ENCODE measurements at places on chromosomes 5 and 9.

GRCh38 chr5:40547557-40547956 lies 132.2 kb upstream of the PTGER4 start:
- H3K36me3 ChIP-seq, result no peaks in the 10 kb centered on the region
- no peak overlapping the region for H3K27ac ChIP-seq
- no peak overlapping the region for H3K4me3 ChIP-seq
- H3K4me1 ChIP-seq, result no peaks in the 10 kb centered on the region
- H3K27me3 ChIP-seq, result no peaks in the 10 kb centered on the region

DNA sequence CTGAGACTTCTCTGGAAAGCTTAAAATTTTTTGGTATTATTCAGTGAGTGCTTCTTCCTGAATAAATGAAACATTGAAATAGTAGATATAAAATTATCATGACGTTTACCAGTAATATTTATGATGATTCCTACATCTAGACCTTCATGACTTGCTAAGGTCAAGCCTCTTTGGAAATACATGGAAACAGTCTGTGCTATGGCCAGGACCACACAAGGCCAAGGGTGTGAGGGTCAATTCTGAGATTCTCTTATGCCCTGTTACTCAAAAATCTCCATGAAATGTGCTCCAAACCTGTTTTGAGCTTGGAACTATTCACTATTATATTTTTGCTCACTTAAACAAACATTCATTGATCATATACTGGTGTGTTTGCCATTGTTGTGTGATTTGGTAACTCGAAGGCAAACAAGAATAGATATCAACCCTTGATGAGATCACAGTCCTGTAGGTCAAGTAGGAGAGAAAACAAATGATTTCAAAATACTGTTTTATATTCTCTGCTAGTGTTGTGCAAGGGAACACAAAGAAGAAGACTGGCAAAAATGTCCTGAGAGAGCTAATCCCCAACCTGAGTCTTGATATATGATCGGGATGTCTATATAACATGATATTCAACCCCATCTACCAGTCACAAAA lies 1254.9 kb upstream of the DMAC1 start:
- no peaks in the 10 kb centered on the region for H3K27me3 ChIP-seq
- DNase-seq, result no peak
- no peaks in the 10 kb centered on the region for H3K36me3 ChIP-seq
- H3K4me1 ChIP-seq, result no peaks in the 10 kb centered on the region
- no peak overlapping the region for H3K27ac ChIP-seq
- no peak overlapping the region for H3K4me3 ChIP-seq

GRCh38 chr9:3736161-3736560 lies 210.4 kb upstream of the RFX3 start:
- no peaks in the 10 kb centered on the region for H3K4me1 ChIP-seq
- no peak for DNase-seq
- H3K27me3 ChIP-seq, result no peaks in the 10 kb centered on the region
- no peak overlapping the region for H3K4me3 ChIP-seq
- H3K36me3 ChIP-seq, result no peaks in the 10 kb centered on the region
- no peak overlapping the region for H3K27ac ChIP-seq

- H3K27ac ChIP-seq, result no peak overlapping the region
- no peak for DNase-seq
- no peaks in the 10 kb centered on the region for H3K27me3 ChIP-seq
Observed at GRCh38 chr5:128470663-128471062, 67.4 kb downstream of the FBN2 start.

GRCh38 chr5:163404364-163405173 lies 32.8 kb upstream of the CCNG1 start:
- no peaks in the 10 kb centered on the region for H3K27me3 ChIP-seq
- H3K27ac ChIP-seq, result no peak overlapping the region
- no peaks in the 10 kb centered on the region for H3K36me3 ChIP-seq
- H3K4me1 ChIP-seq, result no peaks in the 10 kb centered on the region

GRCh38 chr5:133878236-133878555 lies 90.2 kb downstream of the C5orf15 start:
- no peaks in the 10 kb centered on the region for H3K36me3 ChIP-seq
- peaks cover 11% of the 10 kb centered on the region for H3K4me1 ChIP-seq
- no peak overlapping the region for H3K4me3 ChIP-seq
- no peak overlapping the region for H3K27ac ChIP-seq

DNA sequence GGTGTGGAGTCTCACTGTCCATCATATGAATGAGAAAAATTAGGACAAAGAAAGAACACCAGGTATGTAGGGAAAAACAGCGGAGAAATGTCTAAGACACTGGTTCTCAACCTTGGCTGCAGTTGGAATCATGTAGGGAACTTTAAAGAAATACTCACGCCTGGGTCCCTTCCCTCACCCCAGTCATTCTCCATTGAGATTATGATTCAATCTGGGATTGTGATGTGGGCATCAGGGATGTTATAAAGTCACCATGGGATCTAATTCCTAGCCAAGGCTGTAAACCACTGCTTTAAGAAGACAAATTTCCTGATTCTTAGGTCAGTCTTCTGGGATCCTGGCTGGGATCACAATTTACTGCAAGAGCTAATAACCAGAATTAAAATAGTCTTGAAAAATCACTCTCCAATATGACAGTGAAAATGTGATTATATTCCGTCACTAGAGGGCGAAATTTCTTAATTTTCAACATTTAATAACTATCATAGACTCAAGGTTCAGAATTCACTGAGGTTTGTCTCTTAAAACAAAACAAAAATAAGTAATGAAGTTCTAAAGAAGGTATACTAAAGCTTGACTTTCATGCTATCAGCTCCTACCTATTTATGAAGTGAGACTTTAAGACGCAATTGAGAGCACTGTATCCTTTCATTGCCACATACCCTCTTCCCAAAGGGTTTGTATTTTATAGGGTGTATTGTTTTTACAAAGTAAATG lies 60.5 kb downstream of the GLDC start:
- no peak overlapping the region for H3K27ac ChIP-seq
- no peaks in the 10 kb centered on the region for H3K4me1 ChIP-seq
- H3K36me3 ChIP-seq, result peaks cover 29% of the 10 kb centered on the region
- no peak for DNase-seq
- no peaks in the 10 kb centered on the region for H3K27me3 ChIP-seq

GRCh38 chr9:89475891-89476440 lies 21.9 kb downstream of the SEMA4D start:
- H3K27me3 ChIP-seq, result no peaks in the 10 kb centered on the region
- H3K4me1 ChIP-seq, result peaks cover 4% of the 10 kb centered on the region
- H3K27ac ChIP-seq, result no peak overlapping the region
- no peak for DNase-seq
- H3K4me3 ChIP-seq, result no peak overlapping the region
- no peaks in the 10 kb centered on the region for H3K36me3 ChIP-seq

DNA sequence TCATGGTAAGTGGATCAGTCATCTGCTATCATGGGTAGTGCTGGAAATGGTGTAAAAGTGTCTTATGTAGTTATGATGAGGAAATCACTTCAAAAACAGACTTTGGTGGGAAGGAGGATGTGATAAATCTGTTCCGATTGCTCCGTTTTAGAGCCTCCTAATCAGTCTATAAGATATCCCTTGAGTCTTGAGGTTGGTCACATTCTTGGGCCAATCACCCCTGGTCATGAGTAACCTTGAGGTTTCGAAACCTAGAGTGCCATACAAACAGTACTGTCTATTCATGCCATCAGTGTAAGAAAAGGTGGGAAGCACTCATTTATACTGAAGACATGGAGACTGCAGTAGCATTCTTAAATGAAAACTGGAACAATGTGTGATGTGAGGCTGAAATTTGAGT lies 45.8 kb downstream of the LRRTM2 start:
- no peaks in the 10 kb centered on the region for H3K27me3 ChIP-seq
- no peak overlapping the region for H3K27ac ChIP-seq
- no peaks in the 10 kb centered on the region for H3K36me3 ChIP-seq
- H3K4me3 ChIP-seq, result no peak overlapping the region
- DNase-seq, result no peak
- H3K4me1 ChIP-seq, result peaks cover 14% of the 10 kb centered on the region

GRCh38 chr9:97502222-97502983 lies 937 bp downstream of the TMOD1 start:
- peak; percentile 9 for DNase-seq
- H3K27ac ChIP-seq, result no peak overlapping the region
- peaks cover 43% of the 10 kb centered on the region for H3K27me3 ChIP-seq
- H3K36me3 ChIP-seq, result no peaks in the 10 kb centered on the region
- no peaks in the 10 kb centered on the region for H3K4me1 ChIP-seq

GRCh38 chr5:141182248-141182647 lies at the start of gene PCDHB16:
Gene PCDHB16 (plus strand): TSS chr5:141182387. CDS start chr5:141182560, 173 bp downstream.
- H3K4me1 ChIP-seq, result no peaks in the 10 kb centered on the region
- peak; percentile 78 for DNase-seq
- H3K27ac ChIP-seq, result no peak within 1 kb of the TSS
- no peaks in the 10 kb centered on the region for H3K36me3 ChIP-seq
- H3K27me3 ChIP-seq, result no peaks in the 10 kb centered on the region

GRCh38 chr9:34037626-34038025 lies 11.1 kb downstream of the UBAP2 start:
- no peak overlapping the region for H3K4me3 ChIP-seq
- no peak overlapping the region for H3K27ac ChIP-seq
- H3K36me3 ChIP-seq, result no peaks in the 10 kb centered on the region
- H3K27me3 ChIP-seq, result no peaks in the 10 kb centered on the region
- H3K4me1 ChIP-seq, result no peaks in the 10 kb centered on the region

DNA sequence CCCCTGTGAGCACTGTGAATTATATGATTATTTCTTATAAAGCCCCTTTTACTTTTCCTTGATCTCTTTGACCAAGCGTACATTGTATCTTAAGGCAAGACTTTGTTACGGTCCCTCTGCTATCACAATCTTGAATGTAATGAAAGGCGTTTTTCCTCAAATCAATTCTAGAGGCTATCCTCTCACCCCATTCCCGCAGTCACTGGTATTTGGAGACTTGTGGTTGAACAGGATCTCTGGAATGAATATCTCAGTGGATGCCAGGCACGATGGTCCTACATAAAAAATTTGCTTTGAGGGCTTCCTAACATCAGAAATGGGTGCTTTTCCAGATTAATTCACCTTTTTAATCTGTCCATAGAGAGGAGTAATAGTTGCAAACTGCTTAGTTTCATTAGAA lies 151.4 kb upstream of the PAPPA start:
- no peaks in the 10 kb centered on the region for H3K27me3 ChIP-seq
- no peak overlapping the region for H3K27ac ChIP-seq
- no peaks in the 10 kb centered on the region for H3K36me3 ChIP-seq
- DNase-seq, result no peak
- no peak overlapping the region for H3K4me3 ChIP-seq
- no peaks in the 10 kb centered on the region for H3K4me1 ChIP-seq

DNA sequence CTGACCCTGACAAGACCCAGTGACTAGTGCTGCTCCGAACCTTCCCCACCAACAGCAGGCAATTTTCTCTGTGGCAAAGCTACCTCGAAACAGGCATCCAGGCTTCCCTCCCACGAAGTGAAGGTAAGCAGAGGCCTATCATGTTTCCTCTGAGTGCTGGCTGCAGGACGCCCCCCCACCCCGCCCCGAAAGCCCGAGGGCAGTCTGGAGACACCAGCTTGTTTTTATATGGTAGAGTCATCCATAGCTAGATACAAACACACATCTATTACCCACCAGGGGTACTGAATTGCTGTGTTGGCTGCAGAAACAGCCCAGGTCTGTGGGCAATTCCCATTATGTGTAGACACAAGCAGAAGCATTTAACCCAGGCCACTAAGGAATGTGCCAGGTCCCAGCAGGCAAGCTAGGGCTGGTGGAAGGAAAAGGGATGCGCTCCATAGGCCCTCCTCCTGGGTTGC lies 40.4 kb downstream of the LIX1 start:
- DNase-seq, result peak; percentile 3
- H3K36me3 ChIP-seq, result no peaks in the 10 kb centered on the region

- no peaks in the 10 kb centered on the region for H3K27me3 ChIP-seq
- H3K4me1 ChIP-seq, result peaks cover 5% of the 10 kb centered on the region
- peak; percentile 69 for DNase-seq
- no peak overlapping the region for H3K4me3 ChIP-seq
Observed at GRCh38 chr9:129402371-129402739, 218.5 kb downstream of the C9orf50 start.

GRCh38 chr5:143560378-143560777 lies 156.9 kb upstream of the NR3C1 start:
- no peak overlapping the region for H3K4me3 ChIP-seq
- peaks cover 2% of the 10 kb centered on the region for H3K4me1 ChIP-seq
- no peak for DNase-seq
- no peak overlapping the region for H3K27ac ChIP-seq

DNA sequence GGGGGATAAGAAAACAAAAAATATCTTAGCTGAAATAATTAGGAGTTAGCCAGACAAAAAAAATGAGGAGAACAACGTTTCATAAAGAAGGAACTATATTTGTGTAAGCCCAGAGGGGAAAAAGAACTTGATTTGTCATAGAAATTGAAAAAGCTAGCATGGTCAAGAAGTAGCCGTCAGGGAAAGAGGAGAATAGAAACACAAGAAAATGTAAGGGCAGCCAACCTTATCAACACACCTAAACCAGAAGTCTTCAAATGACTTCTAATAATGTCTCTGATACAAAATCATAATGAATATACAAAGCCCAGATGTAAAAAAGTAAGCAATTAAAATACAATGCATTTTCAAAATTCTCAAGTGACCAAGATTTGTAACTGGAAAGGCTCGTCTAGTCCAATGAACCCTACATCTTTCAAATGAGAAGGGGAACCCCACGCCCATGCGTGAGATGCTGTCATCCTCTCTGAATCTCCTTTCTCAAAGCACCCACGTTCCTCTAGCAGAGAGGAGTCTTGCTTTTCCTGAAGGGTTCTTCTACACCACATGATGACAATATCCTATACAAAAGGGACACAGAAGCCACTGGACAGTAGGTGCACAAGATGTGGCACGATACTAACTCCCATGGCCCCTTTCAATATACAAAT lies 103.7 kb downstream of the ARL15 start:
- no peaks in the 10 kb centered on the region for H3K4me1 ChIP-seq
- no peak overlapping the region for H3K27ac ChIP-seq
- H3K27me3 ChIP-seq, result no peaks in the 10 kb centered on the region

DNA sequence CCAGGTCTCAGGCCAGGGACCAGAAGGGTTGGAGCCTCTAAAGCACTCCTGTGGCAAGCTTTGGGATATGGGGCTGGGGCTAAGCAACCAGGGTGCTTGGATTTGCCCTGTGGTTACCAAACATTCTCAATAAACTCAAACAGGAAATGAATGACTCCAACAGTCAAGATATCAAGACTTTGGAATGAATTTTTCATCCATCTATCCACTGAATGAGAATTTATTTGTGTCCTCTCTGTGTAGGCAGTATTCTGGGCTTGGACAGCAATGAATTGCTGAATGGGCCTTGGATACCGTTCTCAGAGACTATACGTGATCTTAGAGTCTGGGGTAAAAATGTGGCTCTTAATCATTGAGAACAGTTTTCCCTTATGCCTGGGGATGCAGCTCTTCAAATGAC lies 212.5 kb downstream of the DAB2IP start:
- H3K27me3 ChIP-seq, result no peaks in the 10 kb centered on the region
- no peak overlapping the region for H3K4me3 ChIP-seq
- H3K27ac ChIP-seq, result no peak overlapping the region
- peaks cover 8% of the 10 kb centered on the region for H3K4me1 ChIP-seq
- no peaks in the 10 kb centered on the region for H3K36me3 ChIP-seq

- H3K4me3 ChIP-seq, result no peak overlapping the region
- H3K27ac ChIP-seq, result no peak overlapping the region
- DNase-seq, result no peak
- no peaks in the 10 kb centered on the region for H3K27me3 ChIP-seq
- H3K36me3 ChIP-seq, result no peaks in the 10 kb centered on the region
- H3K4me1 ChIP-seq, result no peaks in the 10 kb centered on the region
Observed at GRCh38 chr5:174378121-174378874, 332.8 kb downstream of the NSG2 start.
